ENCODE measurements at places on chromosomes 7 and 10.

GRCh38 chr7:130957137-130957513 lies 223.1 kb upstream of the KLF14 start:
- DNase-seq: no peak

GRCh38 chr7:80726666-80727065 lies 88.2 kb downstream of the CD36 start:
- DNase-seq: no peak

GRCh38 chr10:118850418-118851061 lies 95.8 kb upstream of the CACUL1 start:
- DNase-seq: peak; percentile 40

GRCh38 chr7:150964593-150965111 lies 13.5 kb downstream of the KCNH2 start:
- no peak for DNase-seq

DNA sequence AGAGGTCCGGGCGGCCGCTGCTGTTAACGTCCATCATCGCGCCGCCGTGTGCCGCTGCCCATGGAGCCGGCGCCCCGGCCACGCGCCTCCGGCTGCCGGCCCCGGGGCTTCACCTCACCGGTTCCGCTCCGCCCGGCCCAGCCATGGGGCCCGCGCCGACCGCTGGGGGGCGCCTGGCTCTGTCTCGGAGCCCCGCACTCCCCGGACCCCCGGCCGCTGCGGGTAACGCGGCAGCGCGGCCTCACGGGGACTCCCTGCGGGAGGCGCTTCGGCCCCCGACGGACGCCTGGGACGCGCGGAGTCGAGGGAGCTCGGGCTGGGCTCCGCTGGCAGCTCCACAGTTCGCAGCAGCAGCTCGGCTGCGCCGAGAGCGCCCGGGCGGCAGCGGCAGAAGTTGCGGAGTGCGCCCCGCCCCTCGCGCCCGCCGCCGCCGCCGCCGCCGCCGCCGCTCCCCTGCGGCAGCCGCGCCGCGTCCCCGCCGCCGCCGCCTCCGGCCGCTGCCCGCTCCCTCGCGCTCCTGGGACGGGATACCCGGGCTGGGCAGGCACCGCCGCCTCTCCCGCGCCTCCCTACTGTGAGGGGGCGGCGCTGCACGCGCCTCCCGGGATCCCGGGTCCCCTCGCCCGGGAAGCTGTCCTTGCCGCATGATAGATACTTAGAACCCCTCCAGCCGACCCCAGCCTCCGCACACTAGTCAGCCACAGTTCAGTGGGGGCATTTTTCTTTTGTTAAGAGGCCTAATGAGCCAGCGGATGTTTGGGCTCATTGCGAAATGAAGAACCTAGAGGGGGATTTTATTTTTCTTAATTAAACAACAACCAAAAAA lies at the start of gene HTR7:
HTR7 (minus strand) TSS at position 405 of the 826 bp plus-strand sequence; CDS start at position 37, 368 bp downstream.
- peak; percentile 50 for DNase-seq

- DNase-seq: no peak
Observed at GRCh38 chr7:36191292-36191920, 38.4 kb downstream of the EEPD1 start.

Data from H54 (cell line).